Lower leg skin (tissue), 4 donors: ENCODE measurements at places on chromosomes 2 and 18. TPM values are rescaled to one million over a fixed set of nuclear protein-coding genes. Genes with fewer than 3 reads are reported as not detected.
A peak's percentile ranks its signal among the peaks of the same experiment; 100 is the strongest.

ANKRD30B gene
- total RNA-seq, result not detected

CNGA3 gene
- not detected for total RNA-seq

KIAA2012 gene
- total RNA-seq, result not detected

EFEMP1 gene
- total RNA-seq, result 113 TPM

HES6 gene
- 1.3 TPM for total RNA-seq

GRCh38 chr2:141900826-141901225 is 230.0 kb downstream of the LRP1B start:
- DNase-seq, result no peak

DNA sequence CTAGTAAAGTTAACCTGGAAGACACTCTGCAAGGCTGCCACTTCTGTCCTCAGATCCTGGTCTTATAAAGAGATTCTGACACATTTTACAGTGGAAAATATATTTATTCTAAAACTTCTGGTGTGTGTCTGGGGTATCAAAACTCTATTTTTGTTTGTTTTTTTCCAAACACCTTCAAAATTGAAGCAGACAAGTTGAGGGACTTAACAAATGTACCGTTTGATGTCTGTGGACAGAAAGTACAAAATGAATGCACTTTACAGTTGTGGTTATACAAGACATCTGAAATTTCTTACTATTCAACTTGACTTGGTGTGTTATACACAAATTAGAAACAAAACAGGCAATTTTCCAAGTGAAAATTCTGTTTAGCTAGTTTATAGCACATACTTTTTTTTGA is 823.2 kb upstream of the SALL3 start:
- DNase-seq, result no peak

DNA sequence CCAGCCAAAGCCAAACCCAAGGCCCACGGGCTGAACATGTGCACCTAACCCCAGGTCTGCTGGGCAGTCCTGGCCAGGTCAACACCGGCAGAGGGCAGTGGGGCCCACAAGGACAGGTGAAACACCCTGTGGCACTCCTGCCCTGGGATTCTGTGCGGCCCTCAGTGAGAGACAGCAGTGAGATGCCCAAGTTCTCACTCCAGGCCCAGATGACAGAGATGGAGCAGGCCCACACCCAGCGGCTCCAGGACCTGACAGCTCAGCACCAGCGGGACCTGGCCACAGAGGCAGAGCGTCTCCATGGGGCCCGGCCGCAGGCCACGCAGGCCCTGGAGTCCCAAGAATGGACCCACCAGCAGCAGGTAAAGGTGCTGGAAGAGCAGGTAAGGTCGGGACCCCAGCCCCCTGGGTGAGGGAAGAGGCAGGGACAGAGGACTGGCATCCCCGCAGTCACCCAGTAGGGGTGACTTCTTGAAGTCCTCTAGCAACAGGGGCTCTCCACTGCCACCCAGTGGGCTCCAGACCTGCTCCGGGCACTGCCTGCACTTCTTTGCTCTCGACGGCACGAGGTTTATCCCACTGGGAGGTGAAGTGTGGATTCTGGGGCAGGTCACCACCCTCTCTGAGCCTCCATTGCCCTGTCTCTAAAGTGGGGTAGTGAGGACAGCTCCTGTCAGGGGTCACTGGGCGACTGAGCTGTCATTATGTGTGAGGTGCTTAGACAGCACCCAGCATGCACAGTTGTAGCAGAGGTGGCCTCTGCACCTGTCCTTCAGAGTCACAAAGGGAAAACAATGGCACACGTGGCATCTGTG is 8.8 kb upstream of the SNED1 start:
- no peak for DNase-seq

GRCh38 chr2:138280999-138281695 is 220.4 kb upstream of the SPOPL start:
- DNase-seq, result no peak

GRCh38 chr2:72788756-72789155 is 37.1 kb downstream of the EXOC6B start:
- no peak for DNase-seq

DNA sequence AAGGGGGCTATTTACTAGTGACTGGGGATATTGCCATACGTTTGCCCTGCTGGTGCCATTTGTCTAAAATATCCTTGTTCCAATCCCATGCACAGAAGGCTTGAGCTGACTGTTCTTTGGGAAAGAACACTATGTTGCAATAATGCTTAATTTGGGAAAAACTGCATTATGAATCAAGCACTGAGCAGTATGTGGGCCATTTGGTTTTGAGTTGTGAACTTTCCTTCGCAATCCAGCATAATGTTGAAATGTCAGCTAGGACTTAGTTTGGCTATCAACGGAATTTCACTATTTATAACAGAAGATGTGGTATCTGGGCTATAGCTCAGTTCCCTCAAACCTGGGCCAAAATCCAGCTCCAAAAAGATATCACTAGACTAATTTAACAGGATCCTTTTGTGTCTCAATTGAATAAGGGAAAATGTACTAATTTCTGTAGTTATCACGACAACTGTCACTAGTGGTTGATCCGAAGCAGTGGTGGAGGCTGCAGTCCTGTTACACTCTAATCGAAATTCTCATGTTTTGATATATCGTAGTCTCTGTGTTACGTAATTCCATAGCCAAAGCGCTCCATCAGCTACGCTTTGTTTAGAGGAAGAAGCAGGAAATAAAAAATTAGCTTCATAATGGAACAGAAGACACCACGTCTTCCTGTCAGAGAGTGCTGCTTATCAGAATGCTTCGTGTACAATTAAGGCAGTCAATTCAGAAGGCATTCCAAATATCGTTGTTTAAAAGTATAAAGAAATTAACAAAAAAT is 686.8 kb upstream of the SALL3 start:
- DNase-seq, result no peak

DNA sequence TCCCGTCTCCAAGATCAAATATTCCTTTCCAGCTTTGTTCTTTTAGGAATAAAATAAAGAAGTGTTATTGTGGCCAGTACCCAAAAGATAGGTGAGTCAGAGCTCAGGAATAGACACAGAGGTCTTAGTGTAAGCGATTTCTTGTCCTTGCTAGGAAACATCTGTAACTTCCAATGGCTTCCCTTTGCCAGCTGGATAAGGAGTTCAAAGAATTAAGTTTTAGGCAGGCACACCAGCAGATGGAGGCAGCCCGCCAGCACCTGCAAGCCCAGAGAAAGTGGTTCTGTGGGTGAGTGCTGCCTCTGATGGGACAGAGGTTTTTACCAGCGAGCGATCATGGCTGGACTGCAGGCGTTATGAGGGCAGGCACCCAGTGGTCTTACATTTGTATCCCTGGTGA is 125.4 kb downstream of the MGAT5 start:
- DNase-seq, result no peak

- DNase-seq, result no peak
Observed at GRCh38 chr18:76487782-76488181, 7.3 kb downstream of the ZNF516 start.

- no peak for DNase-seq
Observed at GRCh38 chr2:106561803-106562202, 74.6 kb downstream of the CD8B2 start.

DNA sequence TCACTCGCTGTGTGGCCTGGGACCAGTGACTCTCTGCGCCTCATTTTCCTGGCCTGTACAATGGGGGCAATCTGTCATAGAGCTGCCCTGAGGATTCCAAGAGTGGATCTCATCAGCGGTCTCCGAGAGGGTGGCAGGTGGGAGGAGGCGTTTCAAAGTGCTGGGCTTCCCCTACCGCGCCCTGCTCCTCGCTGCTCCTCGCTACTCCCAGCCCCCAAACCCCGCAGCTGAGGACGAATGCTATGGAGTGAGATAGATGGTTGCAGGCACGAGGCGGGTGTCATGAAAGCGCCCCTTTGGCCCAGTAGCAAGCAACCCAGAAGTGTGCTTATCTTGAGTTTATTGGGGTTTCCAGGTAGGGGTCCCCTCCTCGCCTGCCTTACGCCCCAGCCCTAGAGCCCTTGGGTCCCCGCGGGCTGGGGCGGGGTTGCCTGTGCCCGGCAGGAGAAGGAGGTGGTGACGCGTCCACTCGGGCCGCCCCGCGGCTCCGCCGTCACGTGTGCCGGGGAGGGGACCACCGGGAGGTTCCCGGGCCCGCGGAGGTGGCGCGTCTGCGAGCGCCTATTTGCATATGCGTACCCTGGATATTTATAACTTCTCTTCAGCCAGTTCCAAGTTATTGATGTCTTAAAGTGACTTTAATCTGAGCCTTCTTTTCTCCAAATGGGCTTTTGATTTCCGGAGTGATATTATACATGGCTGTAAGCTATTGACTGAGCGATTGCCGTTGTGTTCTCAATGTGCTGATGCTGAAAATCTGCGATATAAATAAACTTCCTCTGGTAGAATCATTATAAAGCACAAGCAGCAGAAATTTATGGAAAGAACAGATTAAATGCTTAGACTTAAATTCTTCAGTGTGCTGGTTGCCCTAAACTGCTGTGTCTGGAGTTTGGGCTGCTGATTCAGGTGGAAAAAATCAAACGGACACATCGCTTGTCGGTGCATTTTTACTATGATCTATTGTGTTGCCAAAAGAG is 263.7 kb downstream of the ATAD2B start:
- no peak for DNase-seq

DNA sequence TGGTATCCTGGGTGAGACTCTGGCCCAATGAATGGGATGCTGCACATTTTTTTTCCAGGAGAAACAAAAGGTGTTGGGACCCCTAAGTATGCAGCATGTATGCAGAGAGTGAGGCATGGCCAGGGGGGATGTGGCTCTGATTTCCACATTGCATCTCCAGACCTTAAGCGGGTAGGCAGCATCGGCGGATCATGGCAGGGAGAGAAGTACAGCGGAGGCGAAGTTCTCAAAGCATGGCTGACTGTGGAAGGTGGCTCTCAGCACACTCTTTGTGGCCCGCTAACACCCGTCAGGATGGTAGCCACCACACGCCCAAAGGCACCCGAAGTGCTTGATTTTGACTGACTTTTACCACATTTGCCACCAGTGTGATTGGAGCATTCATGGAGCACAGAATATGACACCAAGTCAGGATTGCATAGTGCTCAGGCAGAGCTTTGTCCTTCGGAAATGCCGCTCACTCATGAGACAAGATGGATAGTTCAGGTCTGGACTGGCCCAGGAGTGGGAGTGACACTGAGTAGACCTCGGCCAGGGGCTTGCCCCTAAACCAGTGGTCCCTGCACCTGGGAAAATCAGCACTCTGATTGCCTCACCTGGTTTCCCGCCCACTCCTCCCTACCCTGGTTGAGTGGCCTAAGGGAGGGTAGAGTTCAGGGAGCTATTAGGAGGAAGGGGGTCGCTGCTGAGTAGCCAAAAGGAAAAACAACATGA is 14.2 kb downstream of the INPP4A start:
- no peak for DNase-seq

DNA sequence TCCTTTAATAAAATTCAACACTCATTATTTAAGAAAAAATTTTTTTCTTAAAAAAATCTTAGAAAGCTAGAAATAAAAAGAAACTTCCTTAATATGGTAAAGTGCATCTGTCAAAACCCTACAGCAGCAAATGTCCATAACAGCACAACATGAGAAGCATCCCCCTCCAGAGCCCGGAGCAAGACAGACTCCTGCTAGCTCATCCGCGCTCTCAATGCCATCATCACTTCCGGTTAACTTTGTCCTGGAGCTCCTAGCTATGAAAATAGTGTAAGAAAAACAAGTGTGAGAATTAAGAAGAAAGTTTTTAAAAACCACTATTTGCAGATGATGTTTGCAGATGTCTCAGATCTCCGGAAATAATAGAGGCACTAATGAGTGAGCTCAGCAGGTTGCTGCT is 103.1 kb downstream of the TEX51 start:
- DNase-seq, result no peak

GRCh38 chr2:70089220-70089982 is 2.1 kb downstream of the PCBP1 start:
- peak; percentile 84 for DNase-seq

DNA sequence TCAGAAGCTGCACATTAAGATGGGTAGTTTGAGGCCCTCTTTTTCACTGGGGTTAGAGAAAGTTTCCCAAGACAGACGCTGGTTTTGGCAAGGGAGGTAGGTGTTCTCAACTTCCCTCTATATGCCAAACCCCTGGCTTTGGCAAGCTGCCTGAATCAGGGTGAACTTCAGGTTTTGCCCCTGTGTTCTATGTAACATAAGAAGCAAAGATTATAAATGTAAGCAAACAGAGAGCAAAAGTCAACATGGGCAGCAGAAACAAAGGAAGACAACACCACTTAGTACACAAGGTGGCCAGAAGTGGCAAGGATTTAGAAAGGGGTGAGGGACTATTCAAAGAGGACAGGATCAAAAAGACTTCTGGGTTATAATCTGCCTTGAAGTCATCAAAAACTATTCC is 70.5 kb upstream of the TFCP2L1 start:
- DNase-seq, result no peak
